T-cell (primary cell): ENCODE measurements at places on chromosomes 6 and 20. TPM values are rescaled to one million over a fixed set of nuclear protein-coding genes. Genes with fewer than 3 reads are reported as not detected.

- no peak for DNase-seq
Observed at GRCh38 chr6:162177746-162178145, 549.8 kb downstream of the PRKN start.

- DNase-seq = peak; percentile 63
Observed at GRCh38 chr20:63653041-63653973, at the start of gene STMN3. TSS of gene STMN3 (minus strand) at chr20:63653424. CDS start at chr20:63653345, 79 bp downstream.

GRCh38 chr20:11329271-11329670 is 588.4 kb upstream of the BTBD3 start:
- DNase-seq = no peak

VGLL2 gene
- total RNA-seq = not detected

EFHC1 gene
- total RNA-seq = 4.5 TPM
